Stimulated activated effector memory CD8-positive, alpha-beta T cell treated with anti-CD3 and anti-CD28 coated beads, Interleukin-12 subunit alpha, Interleukin-12 subunit beta, amount 100 ng/mL, for 72 hours (primary cell): ENCODE measurements at places on chromosomes 2 and 18.

GRCh38 chr2:227311861-227312506 is 13.1 kb upstream of the MFF start:
- no peak for DNase-seq

- DNase-seq, result no peak
These were observed 132.7 kb upstream of the MEX3C start for GRCh38 chr18:51330148-51330547.

GRCh38 chr18:1648712-1649111 is 744.0 kb downstream of the ADCYAP1 start:
- no peak for DNase-seq

DNA sequence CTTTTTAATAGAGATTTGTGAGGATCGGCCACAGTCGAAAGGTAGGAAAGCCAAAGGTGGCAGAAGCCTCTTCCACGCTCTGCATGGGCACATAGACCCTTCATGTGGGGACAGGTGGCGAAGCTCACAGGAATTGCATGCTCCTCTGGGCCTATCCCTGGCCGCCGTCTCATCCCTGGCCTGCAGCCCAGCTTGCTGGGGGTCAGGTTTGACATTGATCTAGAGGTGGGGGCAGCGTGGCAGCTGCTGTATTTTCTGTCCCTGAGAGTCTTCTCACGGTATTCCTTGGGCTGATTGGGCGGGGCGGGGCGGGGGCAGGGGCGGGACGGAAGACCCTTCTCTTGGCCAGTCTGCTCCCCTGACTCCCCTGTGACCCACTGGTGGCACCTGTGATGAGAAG is 48.9 kb downstream of the STK25 start:
- DNase-seq, result no peak

- DNase-seq, result no peak
These were observed 2.6 kb downstream of the RAD51AP2 start for GRCh38 chr2:17515652-17516051.

GRCh38 chr2:218149098-218149497 is 17.7 kb downstream of the CXCR1 start:
- DNase-seq, result no peak

DNA sequence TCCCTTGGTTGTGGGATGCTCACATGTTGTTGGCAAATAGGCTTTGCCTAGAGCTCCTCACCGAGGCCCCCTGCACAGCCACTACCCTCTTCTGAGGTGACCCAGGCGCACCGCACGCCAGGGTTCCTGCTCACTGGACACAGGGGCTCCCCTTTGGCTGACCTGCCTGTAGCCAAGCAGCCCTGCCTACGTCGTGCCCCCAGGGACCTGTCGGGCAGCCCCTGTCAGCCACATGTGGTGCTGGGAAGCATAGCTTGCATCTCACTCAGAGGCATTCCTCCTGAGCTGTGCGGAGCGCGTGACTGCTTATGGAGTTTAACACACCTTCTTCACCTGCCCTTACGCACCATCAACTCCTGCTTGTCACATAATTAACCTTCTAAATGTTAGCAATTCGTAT is 116.3 kb downstream of the ZNF236 start:
- no peak for DNase-seq

DNA sequence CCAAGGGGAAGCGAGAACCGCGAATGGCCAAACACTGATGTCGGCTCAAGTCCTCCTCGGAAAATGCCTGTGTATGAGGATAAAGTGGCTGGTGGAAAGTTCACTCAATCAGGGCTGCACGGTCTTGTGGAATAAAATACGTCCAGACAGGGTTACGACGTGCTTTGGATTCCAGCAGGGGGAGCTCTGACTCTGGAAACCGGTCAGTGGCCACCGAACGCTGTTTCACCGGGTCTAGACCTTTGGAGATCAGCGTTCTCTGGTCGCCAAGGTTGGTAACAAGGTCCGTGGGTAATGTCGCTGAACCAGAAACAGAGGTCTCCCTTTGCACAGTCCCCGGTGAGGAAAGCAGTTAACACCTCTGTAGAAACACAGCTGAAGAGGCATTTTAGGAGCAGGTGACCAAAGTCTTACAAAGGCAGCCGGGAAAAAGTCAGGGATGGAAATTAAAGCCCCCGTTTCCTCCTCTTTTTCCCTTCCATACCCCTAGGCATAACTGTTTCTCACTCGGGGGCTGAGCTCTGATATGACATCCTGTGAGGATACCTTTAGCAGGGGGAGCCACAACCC is 47.8 kb downstream of the CDCA7 start:
- DNase-seq, result peak; percentile 84

DNA sequence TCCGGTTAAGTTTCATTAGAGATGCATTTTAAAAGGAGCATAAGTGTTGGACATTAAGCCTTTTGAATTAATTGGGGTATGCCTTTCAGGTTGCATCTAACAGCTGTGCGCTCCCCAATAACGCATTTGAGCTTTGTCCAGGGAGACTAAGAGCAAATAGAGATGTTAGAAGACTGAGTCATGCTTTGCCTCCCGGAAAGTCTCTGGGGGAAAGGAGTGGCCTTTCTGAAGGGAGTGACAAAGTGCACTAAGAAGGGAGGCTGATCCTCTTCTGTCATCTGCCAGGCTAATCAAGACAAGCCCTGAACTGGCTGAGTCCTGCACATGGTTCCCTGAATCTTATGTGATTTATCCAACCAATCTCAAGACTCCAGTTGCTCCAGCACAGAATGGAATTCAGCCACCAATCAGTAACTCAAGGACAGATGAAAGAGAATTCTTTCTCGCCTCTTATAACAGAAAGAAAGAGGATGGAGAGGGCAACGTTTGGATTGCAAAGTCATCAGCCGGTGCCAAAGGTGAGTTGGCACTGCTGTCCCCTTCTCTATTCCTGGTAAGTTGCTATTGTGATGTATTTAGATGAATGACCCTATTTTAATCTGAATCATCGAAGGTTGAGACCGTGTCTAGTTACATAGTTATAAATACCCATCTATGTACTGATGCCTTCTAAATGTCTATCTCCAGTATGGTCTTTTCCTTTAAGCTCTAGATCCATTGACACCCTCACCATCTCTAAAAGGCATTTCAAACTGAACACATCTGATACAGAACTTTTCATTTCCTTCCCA is 12.1 kb downstream of the TTL start:
- DNase-seq, result no peak

- DNase-seq, result no peak
These were observed 88.1 kb upstream of the KLF7 start for GRCh38 chr2:207253666-207254345.

DNA sequence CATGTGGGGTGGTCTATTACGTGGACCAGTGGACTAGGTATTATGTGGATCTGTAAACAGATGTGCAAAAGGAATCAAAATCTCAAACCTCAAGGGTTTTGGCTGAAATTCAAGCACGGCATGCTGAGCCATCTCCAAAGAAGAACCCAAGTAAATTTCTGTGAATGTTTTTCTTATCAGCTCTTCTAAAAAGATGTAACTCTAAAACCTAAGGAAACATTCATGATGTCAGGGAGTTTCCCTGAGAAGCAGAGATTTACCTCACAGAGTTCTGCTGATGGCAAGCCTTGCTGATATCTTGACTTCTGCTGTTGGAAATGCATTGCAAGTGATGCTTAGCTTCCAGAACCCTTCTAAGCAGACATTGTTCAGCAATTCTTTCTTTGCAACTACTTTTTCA is 21.6 kb downstream of the DSG4 start:
- DNase-seq, result no peak
